ENCODE measurements at places on chromosomes 16 and 17.
A peak's percentile ranks its signal among the peaks of the same experiment; 100 is the strongest.

DNA sequence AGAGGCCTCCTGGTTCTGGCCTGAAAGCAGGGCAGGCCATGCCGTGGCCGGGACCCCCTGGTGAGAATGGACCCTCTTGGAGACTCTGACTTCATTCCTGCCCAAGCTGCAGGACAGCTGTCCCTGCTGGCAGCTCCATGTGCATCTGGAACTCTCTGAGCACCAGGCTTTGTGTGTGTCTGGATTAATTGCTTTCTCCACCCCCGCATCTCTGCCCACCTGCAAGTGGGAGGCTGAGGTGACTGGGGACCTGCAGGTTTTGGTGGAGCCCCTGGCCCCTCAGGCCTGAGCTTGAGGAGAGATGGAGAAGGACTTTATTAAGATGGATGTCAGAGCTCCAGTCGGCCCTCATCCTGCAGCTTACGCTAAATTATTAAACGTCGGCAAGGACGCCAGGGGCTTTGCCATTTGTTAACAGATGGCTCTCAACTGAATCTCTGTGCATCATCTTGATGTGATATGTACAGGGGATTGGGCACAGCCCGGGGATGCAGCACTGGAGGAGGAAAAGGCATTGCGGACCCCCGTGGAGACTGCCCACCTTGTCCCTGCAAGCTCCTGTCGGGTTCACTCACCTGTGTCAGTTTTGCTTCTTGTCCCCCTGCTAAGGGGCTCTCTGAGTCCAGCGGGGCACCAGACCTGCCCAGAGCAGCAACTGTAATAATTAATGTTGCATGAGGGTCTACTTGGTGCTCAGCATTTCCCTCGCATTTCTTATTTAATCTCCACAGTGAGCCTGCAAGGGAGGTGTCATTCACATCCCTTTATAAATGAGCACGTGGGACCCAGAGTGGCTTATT, 154.1 kb upstream of the RPL38 start:
- DNase-seq: no peak

GRCh38 chr17:28703552-28704218, 8.0 kb downstream of the PROCA1 start:
- no peak for DNase-seq

GRCh38 chr17:61164517-61164916, 235.1 kb upstream of the TBX2 start:
- no peak for DNase-seq

DNA sequence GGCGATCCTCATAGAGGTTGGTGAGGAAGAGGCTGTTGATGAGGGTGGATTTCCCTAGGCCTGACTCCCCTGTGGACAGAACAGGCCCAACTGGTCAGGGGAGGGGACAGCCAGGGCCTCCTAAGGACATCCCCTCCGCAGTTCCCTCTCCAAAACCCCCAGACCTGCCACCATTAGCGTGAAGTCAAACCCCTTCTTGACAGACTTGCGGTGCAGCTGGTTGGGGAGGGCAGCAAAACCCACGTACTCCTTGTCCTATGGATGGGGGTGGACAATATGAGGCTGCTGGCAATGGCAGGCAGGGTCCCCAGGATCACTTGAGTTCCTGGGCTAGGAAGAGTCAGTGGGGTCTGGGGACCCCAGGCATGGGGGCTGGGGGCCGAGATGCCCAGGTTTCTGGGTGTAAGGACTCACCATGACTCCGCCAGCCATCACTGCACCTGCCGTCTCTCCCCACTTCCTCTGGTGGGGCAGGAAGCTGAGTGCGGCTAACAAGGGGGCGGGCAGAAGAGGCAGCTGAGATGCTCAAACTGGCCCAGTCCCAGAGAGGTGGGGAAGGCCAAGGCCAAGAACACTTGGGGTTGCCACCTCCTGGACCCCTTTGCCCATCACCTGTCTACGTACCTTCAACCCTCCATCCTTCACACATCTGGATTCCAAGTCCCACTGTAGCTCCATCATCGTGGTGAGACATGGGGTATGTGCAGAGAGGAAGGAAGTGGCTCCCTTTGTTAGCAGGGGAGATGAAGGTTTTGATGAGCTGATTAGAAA, at the start of gene SEPTIN1:
SEPTIN1 (minus strand) TSS at position 451 of the 771 bp plus-strand sequence; CDS start at position 432, 19 bp downstream.
- DNase-seq: no peak

DNA sequence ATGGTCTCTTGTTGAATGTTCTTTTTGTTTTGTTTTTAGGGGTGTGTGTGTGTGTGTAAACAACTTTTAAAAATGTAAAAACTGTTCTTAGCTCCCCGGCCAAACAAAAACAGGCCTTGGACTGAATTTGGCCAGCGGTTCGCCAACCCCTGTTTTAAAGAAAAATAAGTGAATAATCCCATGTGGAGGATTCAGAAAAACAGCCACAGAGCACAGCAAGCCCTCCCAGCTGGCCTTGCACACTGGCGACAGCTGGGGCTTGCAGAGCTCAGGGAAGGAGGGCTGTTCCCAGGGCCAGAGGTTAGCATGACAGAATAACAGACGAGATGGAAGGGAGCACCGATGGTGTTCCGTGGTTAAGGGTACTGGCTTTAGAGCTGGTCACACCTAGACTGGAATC, 39.0 kb downstream of the EMP2 start:
- DNase-seq: no peak

DNA sequence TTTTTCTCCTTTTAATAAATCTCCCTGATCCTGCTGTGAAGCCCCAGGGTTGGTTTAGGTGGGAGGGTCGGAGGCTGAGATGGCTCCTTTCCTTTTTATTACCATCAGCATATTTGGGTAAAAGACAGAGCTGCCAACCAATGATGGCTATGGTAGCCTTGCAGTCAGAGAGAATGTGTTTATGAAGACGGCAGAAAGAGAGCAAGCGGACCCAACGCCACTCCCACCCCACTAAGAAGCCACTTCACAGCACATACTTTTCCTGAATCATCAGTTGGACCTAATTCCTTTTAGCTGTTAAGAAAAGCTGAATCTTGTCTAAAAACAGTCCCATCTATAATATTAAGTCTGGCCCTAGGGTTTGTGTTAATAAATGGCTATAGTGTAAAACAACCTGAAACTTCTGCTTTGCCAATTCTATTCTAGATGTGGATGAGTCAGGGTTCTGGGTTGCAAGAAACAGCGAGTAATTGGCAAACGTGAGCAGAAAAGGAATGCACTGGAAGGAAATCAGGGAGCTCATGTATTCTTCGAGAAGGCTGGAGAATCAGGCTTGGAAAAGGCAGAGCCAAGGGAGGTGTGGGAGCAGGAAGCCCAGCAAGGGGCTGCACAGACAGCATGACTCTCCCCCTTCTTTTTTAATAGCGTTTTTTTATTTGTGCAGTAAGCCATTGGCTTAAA, 34.0 kb upstream of the PRKCA start:
- DNase-seq: peak; percentile 75
